ENCODE measurements at places on chromosomes 3 and 15. TPM values are rescaled to one million over a fixed set of nuclear protein-coding genes. Genes with fewer than 3 reads are reported as not detected.

ABCF3 gene
- total RNA-seq = 112 TPM

HRG gene
- not detected for total RNA-seq

LRRIQ4 gene
- total RNA-seq = 0.57 TPM

FAM107A gene
- 797 TPM for total RNA-seq

GP5 gene
- total RNA-seq = 0.25 TPM

THOC7 gene
- total RNA-seq = 41.0 TPM

HHATL gene
- total RNA-seq = 69.8 TPM

FGF12 gene
- total RNA-seq = 186 TPM

ZPLD1 gene
- not detected for total RNA-seq

PYGO1 gene
- 14.6 TPM for total RNA-seq

BNC1 gene
- not detected for total RNA-seq

CCRL2 gene
- 1.3 TPM for total RNA-seq

MFSD1 gene
- 40.4 TPM for total RNA-seq

SLC7A14 gene
- total RNA-seq = 27.0 TPM

XPC gene
- 30.6 TPM for total RNA-seq

MYO5C gene
- total RNA-seq = 14.7 TPM

GOLGA8H gene
- 0.18 TPM for total RNA-seq

DZIP1L gene
- 8.9 TPM for total RNA-seq

RPL35A gene
- total RNA-seq = 389 TPM

TM4SF4 gene
- not detected for total RNA-seq

MYH15 gene
- 3.7 TPM for total RNA-seq

XCR1 gene
- total RNA-seq = not detected

FBXW12 gene
- total RNA-seq = 2.3 TPM

ALDH1A3 gene
- total RNA-seq = 14.0 TPM

PARP15 gene
- 0.66 TPM for total RNA-seq

STX19 gene
- total RNA-seq = 1.4 TPM

CORO2B gene
- total RNA-seq = 120 TPM

CP gene
- total RNA-seq = 15.8 TPM

TTLL3 gene
- 70.9 TPM for total RNA-seq

GPR27 gene
- 25.3 TPM for total RNA-seq

EPB42 gene
- not detected for total RNA-seq

CPNE9 gene
- total RNA-seq = 22.7 TPM

LRTM1 gene
- total RNA-seq = not detected

CHCHD6 gene
- 51.0 TPM for total RNA-seq

SCAMP5 gene
- 394 TPM for total RNA-seq

GPR149 gene
- 1.0 TPM for total RNA-seq

GPR171 gene
- not detected for total RNA-seq

P2RY1 gene
- total RNA-seq = 12.8 TPM

ADGRG7 gene
- total RNA-seq = not detected

CATSPER2 gene
- 25.8 TPM for total RNA-seq

POLR2H gene
- 47.2 TPM for total RNA-seq

GOLGA8T gene
- 0.46 TPM for total RNA-seq

EFHB gene
- 5.3 TPM for total RNA-seq

GALNT15 gene
- 55.5 TPM for total RNA-seq

LYZL4 gene
- 0.58 TPM for total RNA-seq

SLCO2A1 gene
- total RNA-seq = 5.7 TPM

FAM3D gene
- total RNA-seq = not detected

CCR2 gene
- not detected for total RNA-seq

MINAR1 gene
- 4.4 TPM for total RNA-seq

TGM4 gene
- total RNA-seq = not detected

ITIH1 gene
- total RNA-seq = not detected

NEK10 gene
- 17.2 TPM for total RNA-seq

MTMR10 gene
- 83.1 TPM for total RNA-seq
